ENCODE measurements at places on chromosomes 16 and 17.

GRCh38 chr17:77178563-77178962, 37.8 kb downstream of the SEC14L1 start:
- no peak for DNase-seq

- peak; percentile 6 for DNase-seq
These were observed 22.9 kb downstream of the DHRS7C start for GRCh38 chr17:9768381-9768934.

- no peak for DNase-seq
These were observed 26.9 kb upstream of the ZNHIT3 start for GRCh38 chr17:36459601-36460000.

DNA sequence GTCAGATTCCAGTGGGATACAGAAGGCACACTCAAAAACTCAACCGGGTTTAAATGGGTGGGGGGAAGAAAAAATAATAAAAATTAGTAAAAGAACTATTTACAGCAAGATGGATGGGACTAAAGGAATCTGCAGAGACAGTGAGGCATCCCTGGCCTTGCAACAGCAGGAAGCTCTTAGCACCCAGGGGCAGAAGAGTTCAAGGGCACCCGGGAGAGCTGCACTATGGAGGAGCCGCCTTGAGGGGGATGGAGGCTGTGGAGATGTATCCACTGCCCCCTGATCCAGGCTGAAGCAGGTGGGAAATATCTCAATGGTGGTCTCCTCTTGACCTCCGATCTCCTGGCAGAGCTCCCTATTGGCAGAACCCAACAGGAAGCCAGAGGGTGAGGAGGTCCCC, 69.4 kb upstream of the NFAT5 start:
- no peak for DNase-seq

- no peak for DNase-seq
These were observed 267.1 kb downstream of the UTP18 start for GRCh38 chr17:51527225-51527982.

DNA sequence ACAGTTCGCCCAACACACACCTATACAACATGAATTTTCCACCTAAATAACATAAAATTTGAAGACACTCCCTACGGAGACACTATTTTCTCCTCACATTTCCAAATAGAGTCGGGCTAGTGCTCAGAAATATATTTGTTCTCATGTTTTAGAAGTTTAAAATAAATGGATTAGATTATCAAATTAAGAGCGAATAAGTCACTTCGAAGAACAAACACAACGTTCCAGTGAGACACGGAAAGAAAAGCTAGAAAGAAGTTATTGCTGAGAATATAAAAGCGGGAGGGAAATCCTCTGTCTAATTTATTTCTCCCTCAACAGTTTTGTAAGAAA, 2.0 kb upstream of the HS3ST3B1 start:
- no peak for DNase-seq

DNA sequence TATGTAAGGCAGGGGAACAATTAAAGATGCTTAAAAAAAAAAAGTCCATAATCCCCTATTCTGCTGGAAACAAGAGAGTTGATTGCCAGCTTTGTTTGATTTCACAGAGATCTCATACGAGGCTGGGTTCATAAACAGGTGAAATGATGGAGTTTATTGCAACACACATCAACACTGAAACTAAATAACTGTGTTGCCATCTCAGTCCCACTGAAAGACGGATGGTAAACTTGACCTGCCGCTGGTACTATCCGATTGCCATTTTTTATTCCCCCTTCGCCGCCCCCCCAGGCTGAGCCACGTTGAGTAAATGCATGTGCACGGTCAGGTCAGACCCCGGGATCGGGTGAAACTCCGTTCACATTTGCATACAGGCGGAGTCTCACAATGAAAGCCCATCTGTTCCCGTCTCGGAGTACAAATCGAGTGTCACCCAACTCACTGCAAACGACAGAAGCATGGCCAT, 119.2 kb downstream of the SKAP1 start:
- DNase-seq: no peak

DNA sequence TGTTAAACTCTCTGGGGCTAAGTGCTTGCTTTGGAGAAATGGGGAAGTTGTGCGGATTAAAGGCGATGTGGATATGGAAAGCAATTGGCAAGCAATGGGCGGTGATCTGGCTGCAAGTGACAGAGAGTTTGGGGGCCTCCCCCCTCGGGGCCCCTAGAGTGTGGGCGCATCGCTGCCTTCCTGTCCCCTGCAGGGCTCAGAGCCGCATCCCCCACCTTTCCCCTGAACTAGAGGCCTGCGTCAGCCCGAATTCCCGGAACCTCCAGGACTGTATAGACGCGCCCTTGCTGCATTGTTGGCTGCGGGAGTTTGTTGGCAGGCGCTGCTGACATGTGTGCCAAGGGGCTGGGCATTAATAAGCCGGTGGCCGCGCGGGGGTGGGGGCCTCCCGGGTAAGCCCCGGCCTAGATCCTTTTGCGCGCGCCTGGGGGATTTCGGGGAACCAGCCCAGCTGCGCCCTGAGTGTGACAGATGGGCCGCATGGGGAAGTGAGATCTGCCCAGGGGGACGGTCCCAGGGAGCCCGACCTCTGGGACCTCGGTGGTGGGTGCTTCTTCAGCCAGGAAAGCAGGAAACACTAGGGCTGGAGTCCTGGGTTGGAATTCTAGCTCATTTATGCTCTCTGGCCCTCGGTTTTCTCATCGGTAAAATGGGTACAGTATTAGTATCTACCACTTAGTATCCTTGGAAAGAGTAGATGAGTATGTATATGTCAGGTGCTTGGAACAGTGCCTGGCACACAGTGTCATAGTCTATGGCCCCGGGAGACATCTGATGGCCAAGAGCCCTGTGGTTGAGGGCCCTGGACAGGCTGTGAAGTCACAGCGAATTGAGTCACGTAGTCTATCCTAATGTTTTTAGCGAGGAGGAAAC, 1.0 kb downstream of the EEF2K start:
- peak; percentile 31 for DNase-seq

DNA sequence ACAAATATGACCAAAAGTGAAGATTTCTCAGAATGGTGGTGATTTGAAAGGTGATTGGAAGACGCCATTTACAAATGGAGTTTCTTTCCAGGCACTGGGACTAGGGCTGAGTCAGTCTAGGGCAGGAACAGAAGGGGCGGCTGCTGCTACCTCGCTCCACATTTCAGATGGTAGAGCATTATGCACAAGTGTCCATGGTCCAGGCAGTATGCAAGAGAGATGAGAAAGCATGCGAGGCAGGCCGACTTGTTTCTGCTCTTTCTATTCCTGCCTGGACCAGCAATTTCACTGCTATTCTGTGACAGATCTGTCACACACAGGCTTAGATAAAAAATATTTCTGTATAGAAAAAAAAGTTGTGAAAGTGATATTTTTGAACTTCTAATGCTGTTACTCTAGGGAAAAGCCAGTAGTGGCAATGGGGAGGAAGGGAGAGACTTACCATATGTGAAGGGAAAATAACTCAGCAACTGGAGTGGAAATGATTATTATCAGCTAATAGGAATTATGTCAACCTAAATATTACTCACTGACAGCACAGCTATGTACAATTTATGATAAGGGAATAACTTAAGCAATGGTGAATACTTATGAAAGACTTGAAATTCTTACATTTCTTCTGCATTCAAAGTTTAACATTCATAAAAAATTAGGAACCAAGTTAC, 134.7 kb upstream of the NETO2 start:
- no peak for DNase-seq

GRCh38 chr16:28561557-28562187, 8.0 kb downstream of the SGF29 start:
- DNase-seq: no peak

DNA sequence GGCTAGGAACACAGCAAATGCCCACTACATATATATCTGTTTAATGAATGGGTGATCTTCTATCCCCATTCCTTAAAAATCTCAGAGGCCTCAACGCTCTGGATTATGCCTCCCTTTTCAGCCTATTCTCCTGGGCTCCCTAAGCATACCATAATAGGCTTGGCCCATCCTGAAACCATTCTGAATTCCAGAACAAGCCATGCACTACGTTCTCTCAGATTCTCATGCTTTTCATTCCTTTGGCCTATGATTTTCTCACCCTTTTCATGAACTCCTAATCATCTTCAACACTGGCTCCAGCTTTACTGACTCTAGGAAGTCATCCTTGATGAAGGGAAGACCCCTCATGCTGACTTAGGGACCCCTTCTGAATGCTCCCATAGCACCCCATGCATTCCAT, 71.1 kb downstream of the RPGRIP1L start:
- DNase-seq: no peak

DNA sequence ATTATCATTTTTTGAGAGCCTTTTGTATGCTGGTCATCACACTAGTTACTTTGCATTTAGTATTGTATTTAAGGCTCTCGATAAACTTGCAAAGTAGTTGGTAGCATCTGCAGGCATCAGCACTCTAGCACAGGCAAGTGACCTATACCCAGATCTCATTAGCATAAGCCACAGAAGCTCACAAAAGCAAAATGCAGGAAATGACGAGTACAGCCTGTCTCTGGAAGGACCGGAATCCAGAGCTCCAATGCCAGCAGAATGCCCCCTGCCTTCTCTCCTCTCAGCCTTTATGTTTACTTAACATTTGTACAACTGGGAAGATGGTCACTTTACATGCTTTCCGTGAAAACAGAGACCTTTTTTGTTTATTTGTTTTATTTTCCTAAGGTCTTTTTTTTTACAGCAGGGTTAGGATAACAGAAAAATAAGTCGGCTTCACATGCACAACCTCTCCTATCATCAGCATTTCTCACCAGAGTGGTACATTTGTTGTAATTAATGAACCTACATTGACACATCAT, 45.4 kb upstream of the MYOCD start:
- no peak for DNase-seq

- DNase-seq: no peak
These were observed 63.9 kb downstream of the NETO2 start for GRCh38 chr16:47079860-47080259.

GRCh38 chr17:65627891-65628643, 66.6 kb upstream of the AXIN2 start:
- no peak for DNase-seq

DNA sequence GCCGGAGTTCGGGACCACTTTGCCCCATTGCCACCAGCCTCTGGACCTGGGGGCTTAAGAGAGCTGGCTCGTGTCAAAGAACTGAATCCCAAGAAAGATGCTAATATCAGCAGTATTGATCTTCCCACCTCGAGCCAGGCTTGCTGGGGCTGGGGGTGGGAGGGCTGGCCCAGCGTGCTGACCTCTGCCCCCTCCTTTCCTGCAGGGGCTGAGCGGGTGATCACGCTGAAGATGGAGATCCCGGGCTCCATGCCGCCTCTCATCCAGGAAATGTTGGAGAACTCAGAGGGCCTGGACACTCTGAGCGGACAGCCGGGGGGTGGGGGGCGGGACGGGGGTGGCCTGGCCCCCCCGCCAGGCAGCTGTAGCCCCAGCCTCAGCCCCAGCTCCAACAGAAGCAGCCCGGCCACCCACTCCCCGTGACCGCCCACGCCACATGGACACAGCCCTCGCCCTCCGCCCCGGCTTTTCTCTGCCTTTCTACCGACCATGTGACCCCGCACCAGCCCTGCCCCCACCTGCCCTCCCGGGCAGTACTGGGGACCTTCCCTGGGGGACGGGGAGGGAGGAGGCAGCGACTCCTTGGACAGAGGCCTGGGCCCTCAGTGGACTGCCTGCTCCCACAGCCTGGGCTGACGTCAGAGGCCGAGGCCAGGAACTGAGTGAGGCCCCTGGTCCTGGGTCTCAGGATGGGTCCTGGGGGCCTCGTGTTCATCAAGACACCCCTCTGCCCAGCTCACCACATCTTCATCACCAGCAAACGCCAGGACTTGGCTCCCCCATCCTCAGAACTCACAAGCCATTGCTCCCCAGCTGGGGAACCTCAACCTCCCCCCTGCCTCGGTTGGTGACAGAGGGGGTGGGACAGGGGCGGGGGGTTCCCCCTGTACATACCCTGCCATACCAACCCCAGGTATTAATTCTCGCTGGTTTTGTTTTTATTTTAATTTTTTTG, 8.5 kb downstream of the GJD3 start:
- DNase-seq: no peak

- DNase-seq: no peak
These were observed 1.7 kb downstream of the PIK3R6 start for GRCh38 chr17:8865811-8866210.

- DNase-seq: no peak
These were observed 23.5 kb upstream of the RFFL start for GRCh38 chr17:35086931-35087573.

GRCh38 chr17:45170280-45170930, 8.7 kb downstream of the HEXIM2 start:
- DNase-seq: no peak

DNA sequence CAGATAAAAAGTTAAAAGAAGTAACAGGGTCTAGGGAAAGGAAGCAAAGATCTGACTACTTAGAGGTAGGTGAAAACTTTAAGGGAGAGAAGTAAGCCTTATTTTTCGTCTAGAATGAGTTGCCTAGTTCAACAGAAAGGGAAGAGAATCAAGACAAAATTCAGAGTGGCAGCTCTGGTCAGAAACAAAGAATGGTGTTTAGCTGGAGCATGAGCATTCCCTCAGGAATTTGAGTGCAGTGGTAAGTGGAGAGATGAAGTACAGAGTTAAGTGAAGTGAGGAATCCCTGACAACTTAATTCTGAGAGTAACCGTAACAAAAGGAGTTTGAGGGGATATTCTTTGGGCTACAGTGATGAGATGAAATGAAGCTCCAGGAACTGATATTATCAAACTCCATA, 11.5 kb downstream of the SMG6 start:
- no peak for DNase-seq

DNA sequence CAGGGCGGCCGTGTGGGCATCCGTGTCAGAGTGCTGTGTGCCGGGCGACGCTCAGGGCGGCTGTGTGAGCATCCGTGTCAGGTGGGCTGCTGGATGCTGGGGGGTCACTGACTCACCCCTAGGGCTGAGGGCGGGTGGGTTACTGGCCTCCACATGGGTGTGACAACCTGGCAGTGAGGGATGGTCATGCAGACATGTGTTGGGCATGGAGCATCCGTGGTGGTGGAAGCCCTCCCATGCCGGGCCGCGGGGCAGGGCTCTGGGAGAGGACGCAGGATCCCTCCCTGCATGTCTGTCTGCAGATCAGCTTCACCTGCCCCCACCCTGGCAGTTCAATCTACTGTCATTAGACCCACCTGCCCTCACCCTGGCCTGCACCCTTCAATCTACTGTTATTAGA, 56.3 kb downstream of the METRNL start:
- DNase-seq: no peak

- no peak for DNase-seq
These were observed 15.2 kb downstream of the NUP93 start for GRCh38 chr16:56744996-56745640.

DNA sequence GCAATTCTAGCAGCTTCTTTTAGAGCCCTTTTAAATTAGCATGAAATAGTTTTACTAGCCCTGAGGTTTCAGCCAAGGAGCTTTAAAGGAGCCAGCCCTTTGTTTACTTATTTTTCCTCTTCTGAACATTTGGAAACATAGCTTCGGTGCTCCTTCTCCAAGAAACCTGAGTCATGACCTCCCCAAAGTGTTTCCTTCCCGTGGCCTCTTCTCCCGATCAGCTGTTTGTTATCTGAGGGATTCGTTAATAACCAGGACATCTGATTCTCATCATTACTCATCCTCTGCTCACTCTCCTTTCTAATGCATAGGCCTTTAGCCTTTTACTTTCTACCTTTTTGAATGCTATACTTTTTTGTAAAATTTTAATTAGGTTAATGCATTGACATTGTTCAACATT, 204.5 kb downstream of the WWOX start:
- DNase-seq: no peak

- no peak for DNase-seq
These were observed 292.3 kb downstream of the PMP22 start for GRCh38 chr17:14972844-14973243.

- no peak for DNase-seq
These were observed 111.9 kb downstream of the XYLT1 start for GRCh38 chr16:17358846-17359245.

All from fibroblast of skin of left biceps (primary cell).